SW480 (cell line): ENCODE measurements at places on chromosomes 6 and 20.

DNA sequence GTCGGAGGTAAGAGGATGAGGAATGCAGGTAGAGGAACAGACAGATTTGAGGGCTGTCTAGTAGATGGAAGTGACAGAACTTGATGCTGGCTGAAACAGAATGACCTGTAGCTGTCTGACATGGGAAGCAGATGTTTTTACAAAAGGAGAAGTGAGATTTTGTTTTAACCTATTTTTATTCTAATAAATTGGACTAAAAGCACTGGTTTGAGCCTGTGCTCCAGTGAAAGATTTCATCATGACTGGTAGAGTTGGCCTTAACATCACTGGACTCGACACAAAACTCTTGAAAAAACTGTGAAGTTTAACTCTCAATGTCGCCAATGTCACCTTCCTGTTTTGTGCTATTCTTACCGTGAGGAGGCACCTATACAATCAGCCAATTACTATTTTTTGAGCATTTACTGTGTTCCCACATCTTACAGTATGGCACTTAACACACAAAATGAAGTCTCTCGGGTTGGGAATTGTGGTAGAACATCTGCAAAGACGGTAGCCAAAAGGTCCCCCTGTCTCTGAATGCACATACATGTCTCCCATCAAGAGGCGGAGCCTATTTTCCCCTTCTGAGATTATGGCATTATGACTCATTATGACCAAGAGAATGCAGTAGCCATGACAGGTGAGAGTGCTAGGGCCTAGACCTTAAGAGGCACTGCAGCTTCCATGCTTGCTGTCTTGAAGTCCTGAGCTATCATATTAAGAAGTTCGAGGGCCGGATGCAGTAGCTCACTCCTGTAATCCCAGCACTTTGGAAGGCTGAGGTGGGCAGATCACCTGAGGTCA is 93.2 kb downstream of the FOXF2 start:
- no peak for DNase-seq

DNA sequence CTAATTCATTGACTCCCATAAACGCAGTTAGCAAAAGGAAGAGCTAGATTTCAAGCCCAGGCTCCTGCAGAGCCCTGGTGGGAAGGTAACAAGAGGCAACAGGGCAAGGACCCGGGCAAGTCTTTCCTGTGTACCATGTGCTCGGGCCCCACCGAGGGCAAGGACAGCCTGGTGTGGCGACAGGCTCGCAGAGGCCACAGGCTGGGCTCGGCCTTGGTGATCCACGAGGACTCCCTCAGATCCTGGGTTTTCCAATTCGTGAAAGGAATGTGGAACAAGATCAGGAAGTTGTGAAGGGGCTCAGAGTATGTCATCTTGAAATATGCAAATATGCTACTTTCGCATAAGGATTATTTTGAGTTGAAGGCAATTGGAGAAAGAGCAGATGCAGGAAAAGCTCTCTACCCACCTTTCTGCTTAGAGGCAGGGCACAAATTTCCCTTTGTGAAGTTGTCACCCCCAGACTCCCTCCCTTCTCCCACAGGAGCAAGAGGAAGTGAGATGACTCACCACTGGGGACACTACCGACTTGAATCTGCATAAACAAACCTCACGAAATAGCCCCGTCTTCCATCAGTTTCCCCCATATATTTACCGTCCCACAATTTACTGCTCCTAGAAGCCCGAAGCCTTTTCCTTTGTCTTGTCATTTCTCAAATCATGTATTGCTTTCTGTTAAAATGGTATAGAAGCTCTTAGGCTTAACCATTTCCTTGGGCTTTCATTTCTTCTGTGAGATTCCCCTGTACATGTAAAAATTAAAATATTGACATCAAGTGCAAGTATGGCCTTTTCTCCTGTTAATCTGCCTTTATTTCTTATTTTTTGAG is 79.0 kb downstream of the PSMG4 start:
- DNase-seq = peak; percentile 60

- DNase-seq = no peak
Measured at GRCh38 chr6:5384276-5384675, 123.0 kb downstream of the FARS2 start.

- no peak for DNase-seq
Measured at GRCh38 chr6:15257357-15258132, 11.7 kb downstream of the JARID2 start.

GRCh38 chr6:160248538-160248937 is 10.1 kb downstream of the SLC22A2 start:
- DNase-seq = no peak

DNA sequence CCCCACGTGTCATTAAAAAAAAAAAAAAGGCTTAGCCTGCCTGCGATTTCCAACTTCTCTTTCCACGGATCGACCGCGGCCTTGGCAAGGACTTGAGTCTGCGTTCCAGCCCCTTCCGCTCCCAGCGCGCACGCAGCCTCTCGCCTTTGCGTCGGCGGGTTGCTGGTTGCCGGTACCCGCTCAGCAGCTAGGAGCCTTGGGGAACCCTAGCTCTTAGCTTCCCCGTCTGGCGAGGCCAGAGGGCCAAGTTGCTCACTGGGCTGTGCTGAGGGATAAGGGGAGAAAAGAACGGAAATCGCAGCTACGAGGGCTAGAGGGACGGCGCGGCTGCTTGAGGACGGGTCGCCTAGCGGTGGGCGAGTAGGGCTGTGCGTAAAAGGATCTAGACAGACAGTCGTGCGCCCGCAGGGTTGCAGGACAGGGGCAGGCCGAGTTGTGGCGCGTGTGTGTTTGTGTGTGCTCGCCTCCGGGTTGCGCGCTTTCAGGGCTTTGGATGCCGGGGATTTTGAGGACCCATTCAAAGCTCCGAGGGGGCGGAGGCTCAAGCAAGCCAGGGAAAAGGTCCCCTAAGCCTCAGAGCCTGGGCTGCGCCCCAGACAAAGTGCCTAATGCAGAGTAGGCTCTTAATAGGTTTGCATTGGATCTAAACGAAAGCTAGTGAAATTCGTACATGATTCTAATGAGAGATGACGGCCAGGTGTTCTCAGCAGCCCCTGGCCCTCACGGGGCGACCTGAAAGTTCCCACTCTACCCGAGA is 40.5 kb upstream of the OSTM1 start:
- no peak for DNase-seq

DNA sequence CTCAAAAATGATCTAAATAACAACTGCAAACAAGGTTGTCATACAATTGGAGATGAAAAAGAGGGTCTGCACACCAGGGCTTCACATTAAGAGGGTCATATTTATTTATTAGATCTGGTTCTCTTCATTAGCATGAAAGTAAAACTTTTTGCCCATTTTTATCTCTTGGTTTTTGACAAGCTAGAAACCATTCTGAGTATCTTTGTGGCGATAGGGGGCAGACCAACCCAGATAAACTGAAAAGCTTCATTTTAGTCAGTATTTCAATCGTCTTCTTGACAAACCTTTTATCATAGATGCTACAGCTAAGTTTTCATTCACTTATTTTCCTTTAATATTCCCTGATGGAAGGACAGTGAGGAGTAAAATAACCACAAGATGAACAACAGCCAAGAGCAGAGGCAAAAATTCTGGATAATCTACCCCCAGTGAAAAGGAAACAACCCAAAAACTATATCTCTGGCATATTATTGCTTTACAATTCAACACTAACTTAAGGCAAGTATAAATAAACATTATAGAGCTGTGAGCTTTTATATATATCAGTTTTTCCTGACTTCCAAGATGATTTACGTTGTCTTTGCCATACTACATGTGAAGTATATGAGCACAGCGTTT is 45.2 kb downstream of the THEMIS start:
- DNase-seq = no peak

GRCh38 chr20:32556312-32557184 is 28.6 kb downstream of the NOL4L start:
- no peak for DNase-seq

DNA sequence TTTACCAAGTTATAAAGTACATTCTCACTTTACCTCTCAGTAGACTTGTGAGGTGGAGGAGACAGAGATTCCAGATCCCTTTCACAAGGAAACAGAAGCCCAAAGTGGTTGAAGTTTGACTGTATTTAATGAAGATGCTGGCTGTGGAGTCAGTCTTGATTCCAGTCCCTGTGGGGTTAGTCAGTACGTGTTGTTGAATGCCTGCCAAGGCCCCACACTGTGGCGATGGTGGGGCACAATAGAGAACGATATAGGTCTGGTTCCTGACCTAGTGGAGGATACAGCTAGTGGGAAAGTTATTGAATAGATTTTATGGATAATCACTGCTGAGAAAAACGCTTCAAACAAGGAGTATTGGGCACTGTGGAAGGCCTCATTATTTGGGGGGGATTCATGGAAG is 71.4 kb downstream of the LRRC1 start:
- DNase-seq = no peak

DNA sequence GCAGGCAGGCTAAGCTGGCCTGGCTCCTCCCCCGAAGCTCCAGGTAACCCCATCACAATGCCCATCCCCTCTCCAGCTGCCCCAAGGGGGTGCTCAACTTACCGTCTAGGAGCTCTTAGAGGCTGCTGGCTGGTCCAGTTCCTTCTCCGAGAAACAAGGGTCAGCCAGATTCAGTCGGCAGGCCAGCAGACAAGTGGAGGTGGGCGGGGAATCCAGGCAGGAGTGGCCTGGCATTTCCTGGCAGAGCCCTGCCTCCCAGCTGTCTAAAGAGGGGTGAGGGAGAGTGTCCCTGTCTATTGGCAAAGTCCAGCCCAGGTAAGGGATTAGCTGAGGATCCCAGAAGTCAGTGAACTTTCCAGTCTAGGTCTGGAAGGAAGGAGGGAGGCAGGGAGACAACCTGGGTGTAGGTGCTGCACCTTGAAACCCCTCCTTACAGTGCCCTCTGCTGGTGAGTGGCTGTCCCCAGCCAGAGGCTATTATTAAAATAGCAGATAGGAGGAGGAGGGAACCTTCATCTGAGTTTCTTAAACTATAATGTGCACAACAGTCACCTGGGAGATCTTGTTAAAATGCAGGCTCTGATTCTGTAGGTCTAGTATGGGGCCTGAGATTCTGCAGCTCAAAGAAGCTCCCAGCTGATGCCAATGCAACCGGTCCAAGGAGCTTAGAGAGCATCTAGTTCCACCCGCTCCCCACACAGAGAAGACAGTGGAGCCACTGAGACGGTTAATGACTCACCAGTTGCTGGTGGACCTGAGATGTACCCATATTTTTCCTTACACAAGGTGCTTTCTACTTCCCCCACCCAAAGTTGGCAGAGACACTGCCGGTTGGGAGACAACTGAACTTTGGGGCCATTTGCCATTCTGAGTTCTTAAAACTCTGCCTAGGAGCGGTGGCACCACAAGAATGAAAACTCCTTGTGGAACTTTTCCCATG is at the start of gene UNC5CL:
TSS of gene UNC5CL (minus strand) at position 162 of the 939 bp plus-strand sequence. CDS start 4,147 bp downstream, outside the sequence.
- peak; percentile 56 for DNase-seq

GRCh38 chr6:95203153-95203754 is 374.1 kb upstream of the MANEA start:
- DNase-seq = peak; percentile 7

- no peak for DNase-seq
Measured at GRCh38 chr6:39218868-39219567, 10.3 kb downstream of the KCNK5 start.

DNA sequence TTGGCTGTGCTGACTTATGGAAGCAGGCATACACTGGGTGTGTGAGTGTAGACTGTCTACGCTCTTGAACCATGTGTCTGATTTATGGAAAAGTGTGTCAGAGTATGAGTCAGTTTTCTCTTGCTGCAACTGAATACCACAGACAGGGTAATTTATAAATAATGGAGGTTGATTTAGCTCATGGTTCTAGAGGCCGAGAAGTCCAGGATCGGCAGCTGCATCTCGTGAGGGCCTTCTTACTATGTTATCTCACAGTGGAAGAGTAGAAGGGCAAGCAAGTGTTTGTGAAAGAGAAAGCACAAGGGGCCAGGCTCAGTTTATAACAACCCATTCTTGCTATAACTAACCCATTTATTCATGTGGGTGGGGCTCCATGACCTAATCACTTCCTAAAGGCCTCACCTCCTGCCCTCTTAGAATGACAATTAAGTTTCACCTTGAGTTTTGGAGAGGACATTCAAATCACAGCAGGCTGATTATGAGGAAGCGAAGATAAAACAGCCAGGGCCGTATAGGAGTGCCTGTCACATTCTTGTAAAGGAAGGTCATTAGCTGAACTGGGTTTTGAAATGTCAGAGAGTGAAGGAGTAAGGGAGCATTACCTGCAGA is 6.7 kb downstream of the GPR31 start:
- DNase-seq = no peak

GRCh38 chr6:154318721-154319120 is 37.9 kb downstream of the IPCEF1 start:
- DNase-seq = no peak

DNA sequence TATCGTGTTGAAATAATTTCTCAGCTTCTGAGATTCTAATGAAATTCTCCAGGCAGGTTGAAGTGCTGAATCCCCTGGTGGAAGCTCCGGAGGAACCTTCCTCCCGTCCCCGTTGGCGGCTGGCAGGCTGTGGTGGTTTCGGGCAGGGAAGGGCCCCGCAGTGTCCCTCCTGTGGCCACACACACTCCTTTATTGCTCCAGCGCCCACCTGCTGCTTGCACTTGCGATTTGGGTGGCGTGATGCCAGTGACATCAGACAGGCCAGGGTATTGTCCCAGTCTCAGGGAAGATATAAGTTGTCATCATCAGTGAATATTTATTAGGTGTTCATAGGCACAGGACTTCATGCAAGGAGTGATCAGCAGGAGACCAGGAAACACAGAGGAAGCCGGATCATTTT is 530.4 kb downstream of the QKI start:
- peak; percentile 16 for DNase-seq

DNA sequence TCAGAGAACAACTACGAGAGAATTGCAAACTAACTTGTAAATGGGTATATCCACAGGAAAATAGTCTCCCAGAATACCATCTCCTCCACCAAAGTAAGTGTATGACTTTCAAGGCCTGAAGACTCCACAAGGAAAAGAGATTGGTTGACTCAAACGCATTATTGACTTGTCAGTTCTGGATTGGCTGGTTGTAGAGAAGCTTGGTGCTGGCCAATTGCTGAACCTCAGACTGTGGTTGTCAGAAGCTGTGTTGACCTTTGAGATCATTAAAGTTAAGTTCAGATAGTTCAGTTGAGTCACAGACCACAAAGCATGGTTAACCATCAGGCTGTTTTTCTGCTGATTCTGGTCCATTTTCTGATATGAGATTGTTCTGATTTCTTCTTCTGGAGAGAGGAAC is 388.3 kb downstream of the BMP2 start:
- DNase-seq = no peak

DNA sequence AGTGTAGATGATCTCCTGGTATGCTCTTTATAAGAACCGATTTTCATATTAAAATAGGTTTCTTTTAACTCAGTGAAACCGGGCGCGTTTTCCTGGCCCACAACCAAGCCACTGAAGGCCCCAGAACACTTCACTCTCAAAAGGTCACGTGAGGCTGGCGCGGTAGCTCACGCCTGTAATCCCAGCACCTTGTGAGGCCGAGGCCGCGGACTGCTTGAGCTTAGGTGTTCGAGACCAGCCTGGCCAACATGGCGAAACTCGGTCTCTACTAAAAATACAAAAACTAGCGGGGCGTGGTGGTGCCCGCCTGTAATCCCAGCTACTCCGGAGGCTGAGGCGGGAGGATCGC is 402 bp upstream of the TAF8 start:
- DNase-seq = no peak
